Fibroblast of upper back skin (primary cell): ENCODE measurements at places on chromosomes 2 and 18.

DNA sequence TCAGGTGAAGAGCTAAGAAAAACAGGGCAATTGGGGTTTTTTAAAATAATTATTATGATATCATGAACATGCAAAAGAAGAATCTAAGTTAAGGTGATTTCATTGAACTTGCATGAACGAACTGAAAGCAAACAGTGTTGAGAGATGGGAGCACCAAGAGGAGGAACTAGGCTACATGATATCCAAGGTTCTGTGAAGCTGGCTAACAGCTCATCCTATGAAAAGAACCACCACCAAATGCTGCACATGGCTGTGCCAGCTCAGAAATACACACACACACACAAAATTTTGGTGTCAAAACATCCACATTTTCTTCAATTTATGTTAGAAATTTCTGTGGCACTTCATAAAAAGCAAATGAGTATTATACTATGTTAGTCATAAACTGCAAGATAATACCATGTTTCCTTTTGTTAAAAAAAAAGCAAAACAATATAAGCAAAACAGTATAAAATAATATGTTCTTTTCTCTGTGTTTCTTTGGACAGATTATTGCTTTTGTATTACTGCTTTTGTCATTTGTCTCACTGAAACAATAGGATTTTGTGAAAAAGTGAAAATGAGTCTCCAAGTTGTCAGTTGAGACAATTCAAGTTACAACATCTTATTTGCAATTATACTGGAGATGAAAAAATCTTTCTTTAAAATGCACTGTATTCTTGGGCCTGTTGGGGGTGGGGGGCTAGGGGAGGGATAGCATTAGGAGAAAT lies 12.6 kb upstream of the TTC32 start:
- no peak for DNase-seq

DNA sequence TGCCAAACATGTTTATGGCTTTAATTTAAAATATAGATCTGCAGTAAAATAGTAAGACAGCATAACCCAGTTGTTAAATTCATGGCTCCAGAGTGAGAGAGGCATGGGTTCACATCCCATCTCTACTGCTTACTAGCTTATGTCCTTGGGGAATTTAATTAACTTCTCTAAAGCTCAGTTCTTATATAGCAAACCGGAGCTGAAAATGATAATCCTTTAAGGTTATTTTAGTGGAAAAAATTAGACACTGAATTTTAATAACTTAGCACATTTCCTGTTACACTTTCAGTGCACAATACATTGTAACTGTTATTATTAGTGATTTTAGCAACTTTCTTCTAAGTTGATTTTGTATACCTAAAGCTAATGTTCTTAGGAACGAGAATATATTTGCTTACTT lies 14.8 kb downstream of the SCN9A start:
- no peak for DNase-seq

- no peak for DNase-seq
Observed at GRCh38 chr18:34084635-34085034, 140.1 kb downstream of the NOL4 start.

DNA sequence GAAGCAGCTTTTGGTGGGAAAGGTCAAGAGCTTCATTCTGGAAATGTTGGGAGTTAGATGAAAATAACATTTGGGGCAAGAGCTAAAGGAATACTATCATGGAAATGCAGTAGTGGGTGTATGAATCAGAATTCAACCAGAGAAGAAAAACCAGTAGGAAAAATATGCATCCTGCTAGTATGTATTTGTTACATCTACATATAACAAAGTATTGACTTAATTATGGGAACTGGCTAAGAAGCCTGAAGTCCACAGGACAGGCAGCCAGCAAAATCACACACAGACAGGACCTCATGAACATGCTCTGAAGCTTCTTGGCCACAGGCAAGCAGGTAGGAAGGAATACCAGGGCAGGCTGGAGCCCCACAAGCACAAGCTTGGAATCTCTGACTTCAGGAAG lies 185.8 kb downstream of the FBXO15 start:
- DNase-seq, result no peak

GRCh38 chr2:109517118-109517889 lies 96.5 kb downstream of the SEPTIN10 start:
- DNase-seq, result no peak

DNA sequence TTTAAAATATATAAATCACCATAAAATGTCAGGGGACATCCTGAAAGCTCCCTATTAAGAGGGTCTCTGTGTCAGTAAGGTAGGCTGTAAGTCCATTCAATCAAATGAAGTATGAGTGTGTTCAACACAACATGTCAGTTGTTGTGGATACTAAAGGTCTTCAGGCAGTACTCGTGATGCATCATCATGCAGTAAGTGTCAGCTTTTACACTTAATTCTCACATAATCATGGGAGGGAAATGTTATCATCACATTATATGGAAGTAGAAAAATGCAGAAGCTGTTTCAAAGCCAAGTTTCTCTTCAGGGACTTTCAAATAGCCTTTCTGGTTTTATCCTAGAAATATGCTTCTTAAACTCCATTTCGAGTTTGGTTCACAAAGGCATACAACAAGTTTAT lies 477.1 kb upstream of the ID2 start:
- DNase-seq, result no peak

DNA sequence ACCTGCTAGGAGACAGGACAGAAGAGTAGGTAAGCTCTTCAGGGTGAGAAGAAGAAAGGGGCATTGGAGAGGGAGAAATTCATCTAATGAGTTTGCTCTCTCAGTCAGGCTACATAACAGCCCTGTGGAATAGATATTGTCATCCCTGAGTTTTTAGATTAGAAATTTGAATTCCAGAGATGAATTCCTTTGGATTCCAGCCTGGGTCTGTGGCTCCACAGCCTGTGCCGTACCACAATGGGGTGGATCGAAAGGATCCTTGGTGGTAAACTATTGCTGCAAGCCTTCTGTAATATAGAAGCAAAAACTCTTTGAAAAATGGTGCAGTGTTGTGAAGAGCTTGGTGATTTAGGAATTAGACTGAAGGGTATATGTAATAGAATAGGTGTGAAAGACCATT lies 21.0 kb downstream of the MYO1B start:
- DNase-seq, result peak; percentile 49

DNA sequence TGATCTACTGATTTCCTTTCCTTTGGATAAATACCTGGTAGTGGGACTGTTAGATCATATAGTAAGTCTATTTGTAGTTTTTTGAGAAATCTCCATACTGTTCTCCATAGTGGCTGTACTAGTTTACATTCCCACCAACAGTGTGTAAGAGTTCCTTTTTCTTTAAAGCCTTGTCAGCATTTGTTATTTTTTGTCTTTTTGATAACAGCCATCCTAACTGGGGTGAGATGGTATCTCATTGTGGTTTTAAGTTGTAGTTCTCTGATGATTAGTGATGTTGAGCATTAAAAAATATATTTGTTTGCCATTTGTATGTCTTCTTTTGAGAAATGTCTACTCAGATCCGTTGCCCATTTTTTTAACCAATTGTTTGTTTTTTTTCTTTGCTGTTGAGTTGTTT lies 33.9 kb upstream of the EPG5 start:
- no peak for DNase-seq

- DNase-seq, result no peak
Observed at GRCh38 chr2:59462422-59463197, 1090.8 kb downstream of the BCL11A start.

DNA sequence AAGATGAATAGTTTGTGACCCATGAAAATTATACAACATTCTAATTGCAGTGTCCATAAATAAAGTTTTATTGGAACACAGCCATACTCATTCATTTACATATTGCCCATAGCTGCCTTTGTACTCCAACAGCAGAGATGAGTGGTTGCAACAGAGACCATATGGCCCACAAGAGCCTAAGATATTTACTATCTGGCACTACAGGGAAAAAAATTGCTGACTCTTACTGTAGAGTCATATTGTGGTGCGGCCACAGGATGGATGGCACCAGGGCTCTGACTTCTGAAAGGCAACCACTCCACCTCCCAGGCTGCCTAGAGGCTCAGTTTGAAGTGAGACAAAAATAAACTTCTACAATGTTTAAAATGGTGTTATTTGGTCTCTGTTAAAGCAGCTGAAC lies 404.0 kb upstream of the ATP5MC3 start:
- no peak for DNase-seq

- DNase-seq, result peak; percentile 25
Observed at GRCh38 chr2:199819746-199820145, 31.2 kb downstream of the FTCDNL1 start.

DNA sequence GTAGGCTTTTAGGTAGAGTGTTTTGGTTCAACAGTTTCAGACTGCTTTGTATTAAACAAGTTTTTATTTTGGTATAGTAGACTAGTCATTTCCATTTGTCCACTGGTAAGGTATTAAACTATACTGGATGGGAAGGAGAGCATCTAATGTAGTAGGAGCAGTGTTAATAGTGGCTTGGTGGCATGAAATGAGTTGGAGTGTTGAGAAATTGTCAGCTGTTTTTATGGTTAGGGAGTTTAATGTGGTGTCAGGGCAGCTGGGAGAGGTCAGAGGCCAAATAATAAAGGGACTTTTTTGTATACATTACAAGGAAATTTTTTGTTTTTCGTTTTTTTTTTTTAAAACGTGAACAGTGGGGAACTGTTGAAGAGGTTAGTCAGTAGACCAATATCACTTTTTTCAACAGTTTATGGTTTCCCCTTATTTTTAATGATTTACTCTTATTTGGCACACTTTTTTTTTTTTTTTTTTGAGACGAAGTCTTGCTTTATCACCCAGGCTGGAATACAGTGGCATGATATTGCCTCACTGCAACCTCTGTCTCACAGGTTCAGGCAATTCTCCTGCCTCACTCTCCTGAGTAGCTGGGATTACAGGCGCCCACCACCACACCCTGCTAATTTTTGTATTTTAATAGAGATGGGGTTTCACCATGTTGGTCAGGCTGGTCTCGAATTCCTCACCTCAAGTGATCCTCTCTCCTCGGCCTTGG lies 21.2 kb downstream of the ACTR3 start:
- DNase-seq, result no peak

DNA sequence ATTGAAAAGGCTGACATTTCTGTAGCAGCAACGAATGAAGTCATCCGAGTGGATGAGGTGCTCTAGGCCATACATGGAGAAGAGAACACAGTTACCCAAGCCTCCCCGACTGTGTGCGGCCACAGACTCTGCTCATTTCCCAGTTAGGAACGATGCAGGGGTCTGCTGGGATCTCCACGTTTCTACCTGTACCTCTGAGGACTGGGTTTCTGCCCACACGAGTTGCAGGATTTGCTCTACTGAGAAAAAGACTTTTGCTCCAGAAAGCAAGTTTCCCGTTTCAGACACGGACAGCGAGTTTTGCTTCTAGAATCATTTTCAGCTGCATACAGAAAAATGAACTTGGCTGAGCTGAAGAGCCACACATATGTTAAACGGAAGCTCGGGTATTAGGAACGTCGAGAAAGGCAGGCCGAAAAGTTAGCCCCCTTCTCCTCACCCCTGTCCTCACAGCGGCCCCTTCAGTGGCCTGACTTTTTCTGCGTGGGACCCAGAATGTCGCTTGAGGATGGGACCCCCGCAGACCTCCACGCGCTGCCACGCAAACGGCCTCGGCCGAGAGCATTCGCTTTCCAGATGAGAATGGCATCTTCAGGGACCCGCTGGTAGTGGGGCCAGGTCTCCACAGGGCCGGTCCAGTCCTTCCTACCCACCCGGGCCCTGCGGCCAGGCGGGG lies 582 bp upstream of the RAB31 start:
- peak; percentile 40 for DNase-seq
